Neural progenitor cell (in vitro differentiated cells): ENCODE measurements at places on chromosomes 1 and 21.

DNA sequence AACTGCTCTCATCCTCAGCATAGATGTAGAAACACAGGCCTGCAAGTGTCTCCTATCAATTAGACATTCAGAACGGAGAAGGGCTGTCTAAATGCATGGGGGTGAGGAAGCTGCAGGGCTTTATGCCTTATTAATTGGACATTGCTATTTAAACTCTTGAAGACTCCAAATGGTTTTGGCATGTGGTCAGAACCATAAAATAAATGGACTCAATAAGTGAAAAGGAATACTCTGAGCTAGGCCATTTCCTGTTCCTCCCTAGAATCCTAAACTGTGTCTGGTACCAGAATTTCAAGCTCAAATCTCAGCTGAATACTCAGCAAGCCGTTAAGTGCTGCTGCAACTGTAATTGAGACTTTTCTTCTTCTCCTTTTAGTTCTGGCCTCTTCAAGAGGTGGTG is 80.4 kb upstream of the C1orf87 start:
- DNase-seq: no peak

GRCh38 chr1:209652873-209653401 is 712 bp upstream of the LAMB3 start:
- no peak for DNase-seq

- DNase-seq: no peak
Measured at GRCh38 chr1:192530254-192530653, 45.3 kb upstream of the RGS1 start.

- no peak for DNase-seq
Measured at GRCh38 chr1:39317111-39317510, 112.6 kb downstream of the MACF1 start.

DNA sequence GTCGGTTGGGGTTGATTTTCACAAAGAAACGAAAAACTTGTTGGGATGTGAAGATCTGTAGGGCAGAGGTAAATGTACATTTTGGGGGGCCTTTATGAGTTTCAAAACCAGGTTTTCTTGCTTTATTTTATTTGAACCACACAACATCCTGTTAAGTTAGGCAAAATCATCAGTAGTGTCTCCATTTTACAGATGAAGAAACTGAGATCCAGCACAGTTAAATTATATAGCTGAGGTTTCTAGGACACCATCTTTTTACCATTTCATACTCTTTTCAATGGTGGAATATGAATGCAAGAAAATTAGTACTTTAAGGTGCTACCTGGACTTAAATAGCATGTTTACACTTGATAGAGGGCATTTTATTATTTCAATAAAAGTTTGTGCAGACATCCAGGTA is 187.7 kb downstream of the NFIA start:
- no peak for DNase-seq

DNA sequence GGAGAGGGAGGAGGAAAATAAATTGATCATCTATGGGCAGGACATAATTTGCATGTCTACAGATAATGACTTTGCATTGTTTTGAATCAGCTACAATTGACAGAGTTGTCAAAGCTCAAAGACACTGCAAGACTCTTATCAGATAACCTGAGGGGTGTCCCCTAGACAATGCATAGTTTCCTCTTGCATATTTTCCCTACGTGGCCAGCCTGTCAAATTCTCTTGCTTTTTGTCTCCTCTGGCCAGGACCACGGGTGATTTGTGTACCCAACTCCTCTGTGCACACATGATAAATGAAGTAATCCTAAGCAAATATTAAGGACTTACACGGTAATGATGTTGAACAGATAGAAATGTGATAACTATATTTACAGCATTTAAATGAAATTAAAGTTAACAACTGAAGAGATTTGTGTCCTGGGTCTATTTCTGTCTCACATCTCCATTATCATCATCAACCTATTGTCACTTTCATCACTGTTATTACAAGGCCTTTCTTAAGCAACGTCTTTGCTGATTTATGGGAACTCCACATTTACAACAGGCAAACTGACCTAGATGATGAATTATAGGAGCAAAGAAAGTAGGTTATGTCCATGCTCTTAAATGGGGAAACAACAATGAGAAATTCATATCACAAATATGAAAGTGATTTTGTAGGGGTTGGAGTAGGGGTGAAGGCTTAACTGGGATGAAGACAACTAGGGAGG is 18.8 kb downstream of the BATF3 start:
- no peak for DNase-seq

- no peak for DNase-seq
Measured at GRCh38 chr1:232786845-232787455, 18.3 kb upstream of the MAP10 start.

DNA sequence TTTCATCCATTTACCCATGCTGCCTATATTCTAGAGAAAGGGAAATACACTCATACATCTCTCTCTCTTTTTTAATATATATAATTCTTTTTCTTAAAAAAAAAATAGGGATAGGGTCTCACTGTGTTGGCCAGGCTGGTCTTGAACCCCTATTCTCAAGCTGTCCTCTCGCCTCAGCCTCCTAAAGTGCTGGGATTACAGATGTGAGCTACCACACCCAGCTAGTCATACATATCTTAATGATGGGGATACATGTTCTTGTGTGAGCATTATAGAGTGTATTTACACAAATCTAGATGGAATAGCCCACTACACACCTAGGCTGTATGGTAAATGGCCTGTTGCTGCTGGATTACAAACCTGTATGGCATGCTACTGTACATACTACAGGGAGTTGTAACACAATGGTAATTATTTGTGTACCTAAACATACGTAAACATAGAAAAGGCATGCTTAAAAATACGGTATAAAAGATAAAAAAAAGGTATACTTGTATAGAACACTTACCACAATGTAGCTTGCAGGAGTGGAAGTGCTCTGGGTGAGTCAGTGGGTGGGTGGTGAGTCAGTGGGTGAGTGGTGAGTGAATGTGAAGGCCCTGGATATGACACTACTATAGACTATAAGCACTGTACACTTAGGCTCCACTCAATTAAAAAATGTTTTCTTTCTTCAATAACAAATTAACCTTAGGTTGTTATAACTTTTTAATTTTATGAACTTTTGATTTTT is 72.9 kb downstream of the IVNS1ABP start:
- DNase-seq: no peak
